Neuronal stem cell (in vitro differentiated cells): ENCODE measurements at places on chromosomes 16 and 17.

DNA sequence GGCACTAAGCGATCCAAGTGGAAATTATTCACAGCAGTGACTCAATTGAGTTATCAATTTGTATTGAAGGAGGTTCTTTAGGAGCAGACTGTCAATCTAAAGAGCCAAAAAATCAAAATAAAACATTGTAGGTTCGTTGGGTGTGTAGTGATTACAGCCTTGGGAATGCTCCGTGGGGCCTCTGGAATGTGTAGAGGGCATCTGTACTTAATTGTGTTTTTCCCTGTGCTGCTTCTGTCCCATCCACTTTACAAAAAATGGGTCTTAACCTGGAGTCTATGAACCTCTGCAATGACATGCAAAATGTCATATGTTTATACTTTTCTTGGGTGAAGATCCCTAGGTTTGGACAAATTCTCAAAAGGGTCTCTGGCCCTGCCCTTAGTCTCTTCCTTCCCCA is 215.1 kb downstream of the CCDC182 start:
- no peak for DNase-seq

DNA sequence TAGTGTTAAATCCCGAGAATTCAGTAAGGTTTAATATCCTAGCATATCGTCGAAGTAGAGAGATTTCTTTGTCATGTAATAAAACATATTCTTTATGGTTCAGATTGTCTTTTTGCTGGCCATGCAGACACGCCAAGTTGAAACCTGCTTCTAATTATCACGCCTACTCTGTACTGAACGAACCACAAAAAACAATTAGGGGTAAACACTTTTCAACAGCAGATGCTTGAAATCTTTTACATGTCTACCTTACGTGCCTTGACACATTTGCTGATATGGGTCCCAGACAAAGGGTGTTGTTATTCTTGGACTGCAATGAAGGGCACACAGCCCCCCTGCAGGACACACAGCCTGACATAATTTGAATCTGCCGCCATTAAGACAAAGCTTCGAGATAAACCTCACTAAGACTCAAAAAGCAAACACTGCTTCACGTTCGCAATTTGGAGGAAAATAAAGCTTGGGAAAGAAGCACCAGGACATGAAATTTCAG is 13.3 kb downstream of the WIPI1 start:
- no peak for DNase-seq

DNA sequence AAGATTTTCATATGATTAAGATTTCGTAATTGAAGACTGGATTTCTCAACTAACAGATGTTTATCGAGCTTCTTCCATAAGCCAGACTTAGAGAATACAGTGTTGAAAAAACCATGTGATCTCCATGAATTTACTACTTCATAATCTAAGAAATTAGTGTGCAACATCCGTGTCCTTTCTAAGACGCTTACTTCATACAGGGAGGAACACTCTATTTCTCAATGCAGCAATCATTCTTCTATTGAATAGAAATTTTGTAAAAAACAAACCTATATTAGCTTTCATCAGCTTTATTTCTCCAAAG is 946.3 kb downstream of the KCNJ2 start:
- DNase-seq: no peak

GRCh38 chr17:71383091-71383490 is 737.7 kb upstream of the SOX9 start:
- DNase-seq: no peak

DNA sequence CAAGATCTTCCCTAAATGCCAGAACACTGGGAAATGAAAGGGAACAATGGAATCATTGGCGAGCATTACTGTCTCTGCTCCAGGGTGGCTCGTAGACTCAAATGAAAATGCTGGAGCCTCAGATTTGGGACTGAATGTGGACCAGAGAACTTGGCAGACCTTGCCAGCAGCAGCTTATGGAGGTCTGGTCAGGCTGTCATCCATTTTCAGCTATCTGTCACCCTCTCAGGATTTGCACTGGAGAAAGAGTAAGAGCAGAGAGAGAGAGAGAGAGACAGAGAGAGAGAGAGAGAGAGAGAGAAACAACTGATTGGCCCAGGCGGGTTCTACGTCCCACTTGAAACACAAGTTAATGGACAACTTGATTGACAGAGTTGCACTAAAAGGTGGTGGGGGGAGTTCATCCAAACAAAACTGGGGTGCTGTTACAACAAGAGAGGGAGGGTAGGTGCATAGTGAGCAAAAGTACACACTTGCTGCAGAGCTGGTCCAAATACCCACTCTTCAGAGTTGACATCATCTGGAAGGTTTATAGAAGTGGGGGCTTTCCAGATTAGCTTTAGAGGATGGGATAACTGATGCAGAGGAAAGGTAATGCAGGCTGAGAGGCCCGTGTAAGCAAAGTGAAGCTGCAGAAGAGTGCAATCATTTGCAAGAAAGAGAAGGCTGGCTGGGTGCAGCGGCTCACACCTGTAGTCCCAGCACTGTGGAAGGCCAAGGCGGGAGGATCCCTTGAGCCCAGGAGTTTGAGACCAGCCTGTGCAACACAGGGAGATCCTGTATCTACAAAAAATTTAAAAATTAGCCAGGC is 16.5 kb upstream of the NSMCE1 start:
- DNase-seq: no peak

GRCh38 chr17:54754560-54754959 is 146.1 kb upstream of the TOM1L1 start:
- no peak for DNase-seq

DNA sequence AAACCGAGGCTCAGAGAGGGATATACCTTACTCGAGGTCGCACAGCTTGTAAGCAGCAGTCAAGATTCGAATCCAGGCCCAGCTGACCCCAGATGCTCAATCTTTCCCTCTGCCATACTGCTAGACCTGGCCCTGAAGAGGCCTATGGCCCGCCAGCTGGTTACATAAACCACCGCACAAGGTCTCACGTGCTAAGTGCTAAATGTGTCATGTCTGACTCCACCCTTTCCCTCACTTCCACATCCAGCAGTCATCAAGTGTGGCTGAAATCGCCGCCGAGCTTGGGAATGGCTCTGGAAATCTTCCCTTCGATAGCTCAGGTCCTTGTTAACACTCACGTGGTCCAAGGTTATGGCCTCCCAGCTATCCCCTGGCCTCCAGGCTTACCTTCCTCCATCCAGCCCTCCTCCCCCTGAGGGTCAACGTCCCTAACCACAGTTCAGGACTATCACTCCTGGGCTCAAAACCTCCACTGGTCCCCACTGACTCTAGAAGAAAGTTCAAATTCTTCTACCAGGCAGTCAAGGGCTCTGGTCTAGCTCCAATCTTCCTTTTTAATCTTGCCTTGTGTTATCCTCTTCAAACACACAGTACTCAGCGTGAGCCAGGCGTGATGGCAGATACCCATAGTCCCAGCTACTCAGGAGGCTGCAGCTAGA is 3.5 kb downstream of the ZBTB4 start:
- no peak for DNase-seq

- no peak for DNase-seq
Observed at GRCh38 chr16:87068762-87069150, 248.4 kb downstream of the C16orf95 start.

- DNase-seq: no peak
Observed at GRCh38 chr17:29844339-29845048, 85.5 kb downstream of the SSH2 start.

DNA sequence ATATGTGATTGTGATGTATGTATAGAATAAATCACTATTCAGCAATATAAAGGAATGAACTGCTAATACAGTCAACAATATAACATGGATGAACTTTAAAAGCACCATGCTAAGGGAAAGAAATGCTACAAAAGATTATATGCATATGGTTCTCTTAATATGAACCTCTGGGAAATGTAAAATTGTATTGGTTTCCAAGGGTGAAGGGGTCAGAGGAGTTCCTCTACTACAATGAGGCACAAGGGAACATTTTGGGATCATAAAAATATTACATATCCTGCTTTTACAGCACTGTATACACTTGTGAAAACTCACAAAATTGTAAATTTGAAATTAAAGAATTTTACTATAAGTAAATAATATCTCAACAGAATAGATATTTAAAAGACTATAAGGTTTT is 111.4 kb downstream of the CA10 start:
- DNase-seq: no peak

DNA sequence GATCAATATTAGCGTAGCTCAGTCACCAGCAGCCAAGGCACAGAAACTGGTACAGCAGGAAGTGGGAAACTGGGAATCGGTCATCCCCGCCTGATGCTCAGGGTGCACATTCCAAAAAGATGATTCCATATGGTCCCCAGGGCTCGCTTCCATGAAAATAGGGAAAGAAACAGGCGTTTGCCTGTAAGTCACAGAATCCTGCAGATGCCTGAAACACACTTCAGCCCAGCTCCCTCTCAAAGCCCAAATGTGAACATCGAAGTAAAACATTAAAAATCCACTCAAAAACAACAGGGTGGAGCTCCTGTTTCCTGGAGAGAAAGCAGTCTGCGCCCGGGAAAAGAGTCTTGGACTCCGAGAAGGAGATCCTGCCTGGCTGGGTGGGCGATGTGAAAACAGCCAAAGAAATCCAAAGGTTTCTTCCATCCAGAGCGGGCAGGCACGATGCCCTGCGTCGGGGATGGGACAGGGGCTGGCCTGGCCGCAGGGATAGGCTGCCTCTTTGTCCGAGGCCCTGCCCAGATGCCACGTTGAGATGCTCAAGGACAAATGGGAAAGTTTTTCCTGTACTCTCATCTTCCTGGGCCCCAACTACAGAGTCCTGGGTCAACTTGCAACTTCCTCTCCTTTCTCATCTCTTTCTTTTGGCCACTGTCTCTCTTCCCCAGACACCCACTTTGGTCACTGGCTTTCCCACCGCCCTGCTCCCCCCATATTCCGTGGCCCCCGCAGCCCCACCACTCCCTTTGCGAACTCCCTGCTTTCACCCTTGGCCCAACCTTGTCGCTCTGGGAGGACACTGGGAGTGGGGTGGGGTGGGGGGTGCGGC is 743 bp downstream of the WIPI1 start:
- DNase-seq: peak; percentile 55

DNA sequence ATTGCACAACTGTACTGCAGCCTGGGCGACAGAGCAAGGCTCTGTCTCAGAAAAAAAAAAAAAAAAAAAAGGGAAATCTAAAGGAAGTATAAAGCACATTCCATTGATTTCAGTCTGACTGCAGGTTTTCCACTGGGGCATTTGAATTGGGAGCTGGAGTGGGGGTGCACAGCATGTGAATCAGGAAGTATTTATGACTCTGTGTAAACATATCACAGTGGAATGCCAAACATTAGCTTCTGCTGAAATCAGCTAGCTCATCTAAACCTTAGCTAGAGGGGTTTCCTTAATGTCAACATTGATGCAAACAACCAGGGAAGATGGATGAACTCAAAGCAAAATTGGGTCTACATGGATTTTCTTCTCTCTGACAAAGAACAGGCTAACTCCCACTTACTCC is 641.0 kb upstream of the EEF2KMT start:
- DNase-seq: no peak

- peak; percentile 15 for DNase-seq
Observed at GRCh38 chr17:11256877-11257276, 15.9 kb downstream of the SHISA6 start.

GRCh38 chr16:463071-463470 is 37.6 kb downstream of the RAB11FIP3 start:
- DNase-seq: no peak

GRCh38 chr17:8409966-8410882 is 12.6 kb upstream of the RNF222 start:
- DNase-seq: peak; percentile 86

DNA sequence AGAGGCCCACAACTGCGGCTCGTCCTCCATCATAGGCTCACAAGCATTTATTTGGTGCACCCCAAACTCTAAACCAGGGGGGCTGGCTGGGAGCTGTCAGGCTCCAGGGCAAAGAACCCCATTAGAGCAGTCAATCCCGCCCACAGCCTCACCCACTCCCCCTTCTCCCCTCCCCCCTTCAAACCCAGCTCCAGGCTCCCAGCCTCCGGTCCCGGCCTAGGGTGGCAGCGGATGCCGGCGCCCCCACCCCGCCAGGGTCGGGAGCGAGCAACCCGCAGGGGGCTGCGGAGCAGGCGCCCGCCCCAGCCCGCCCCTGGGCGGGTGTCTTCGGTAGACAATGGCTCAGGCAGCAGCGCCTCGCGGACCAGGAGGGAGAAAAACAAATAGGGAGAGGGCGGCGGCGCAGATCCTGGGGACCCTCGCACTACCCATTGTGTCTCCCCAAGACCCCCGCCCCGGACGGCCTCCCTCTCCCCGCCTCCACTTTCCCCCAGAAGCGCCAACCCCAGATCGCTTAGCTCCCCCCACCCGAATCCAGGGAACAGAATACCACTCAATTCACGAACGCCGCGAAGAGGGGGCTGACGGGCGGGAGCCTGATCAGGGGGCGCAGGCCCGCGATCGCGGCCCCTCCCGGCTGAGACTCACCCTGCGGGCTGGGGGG is 572 bp downstream of the FAM171A2 start:
- DNase-seq: no peak

- DNase-seq: peak; percentile 64
Observed at GRCh38 chr17:33038740-33039139, 47.1 kb downstream of the SPACA3 start.

- no peak for DNase-seq
Observed at GRCh38 chr16:69190598-69190997, 3.6 kb downstream of the SNTB2 start.

DNA sequence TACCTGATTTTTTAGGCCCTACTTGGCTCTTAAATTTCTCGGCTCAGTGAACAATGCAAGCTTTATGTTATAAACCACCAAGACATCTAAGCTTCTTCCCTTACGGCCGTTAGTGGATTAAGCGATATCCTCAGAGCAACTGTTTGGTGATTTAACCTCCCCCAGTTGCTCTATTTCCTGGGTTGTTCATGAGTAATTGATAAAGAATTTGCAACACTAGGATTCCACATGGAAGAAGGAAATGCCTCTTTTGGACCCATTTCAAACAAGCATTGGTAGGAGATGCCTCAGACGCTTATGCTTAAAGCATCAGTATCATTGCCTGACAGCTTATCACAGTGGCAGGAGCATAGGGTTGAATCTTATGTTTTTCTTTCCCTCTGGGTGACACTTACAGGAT is 65.3 kb downstream of the RBFOX1 start:
- no peak for DNase-seq
